ENCODE measurements at places on chromosomes 5 and 9. TPM values are rescaled to one million over a fixed set of nuclear protein-coding genes. Genes with fewer than 3 reads are reported as not detected.

GRCh38 chr5:126119887-126120442, 303.2 kb upstream of the GRAMD2B start:
- H3K4me1 ChIP-seq: no peaks in the 10 kb centered on the region
- no peaks in the 10 kb centered on the region for H3K27me3 ChIP-seq
- no peak overlapping the region for H3K4me3 ChIP-seq

DNA sequence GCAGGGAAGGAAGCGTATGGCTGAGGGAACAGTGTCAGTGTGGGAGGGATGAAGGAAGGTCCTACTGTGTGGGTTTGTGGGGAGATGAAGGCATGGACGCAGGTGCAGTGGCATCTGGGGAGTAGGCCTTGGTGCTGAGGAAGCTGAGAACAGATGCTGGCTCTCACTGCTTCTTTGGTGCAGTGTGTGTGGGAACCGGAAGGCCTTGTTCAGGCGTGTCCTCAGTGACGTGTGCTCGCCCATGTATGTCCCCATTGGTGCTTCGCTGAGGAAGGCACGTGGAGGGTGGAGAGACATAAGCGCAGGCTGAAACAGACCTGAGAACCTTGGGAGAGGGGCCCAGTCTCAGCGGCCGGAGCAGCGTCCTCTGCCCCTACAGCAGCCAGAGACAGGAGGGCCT, 18.7 kb downstream of the ADAMTS13 start:
- no peak overlapping the region for H3K4me3 ChIP-seq
- peaks cover 1% of the 10 kb centered on the region for H3K27me3 ChIP-seq
- H3K27ac ChIP-seq: no peak overlapping the region
- DNase-seq: no peak
- H3K4me1 ChIP-seq: no peaks in the 10 kb centered on the region
- no peaks in the 10 kb centered on the region for H3K36me3 ChIP-seq

DNA sequence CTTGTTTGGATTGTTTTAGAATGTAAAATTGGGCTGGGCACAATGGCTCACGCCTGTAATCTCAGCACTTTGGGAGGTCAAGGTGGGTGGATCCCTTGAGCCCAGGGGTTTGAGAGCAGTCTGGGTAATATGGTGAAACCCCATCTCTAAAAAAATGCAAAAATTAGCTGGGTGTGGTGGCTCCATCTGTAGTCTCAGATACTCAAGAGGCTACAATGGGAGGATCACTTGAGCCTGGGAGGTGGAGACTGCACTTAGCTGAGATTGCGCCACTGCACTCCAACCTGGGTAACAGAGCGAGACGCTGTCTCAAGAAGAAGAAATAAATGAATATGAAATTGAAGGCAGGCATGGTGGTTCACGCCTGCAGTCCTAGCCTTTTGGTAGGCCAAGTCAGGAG, 21.3 kb downstream of the MAML1 start:
- peaks cover 13% of the 10 kb centered on the region for H3K36me3 ChIP-seq

Gene ZSWIM6
- 9.6 TPM for total RNA-seq

- H3K4me3 ChIP-seq: no peak overlapping the region
- peaks cover 20% of the 10 kb centered on the region for H3K27me3 ChIP-seq
- DNase-seq: no peak
- H3K4me1 ChIP-seq: no peaks in the 10 kb centered on the region
- H3K36me3 ChIP-seq: no peaks in the 10 kb centered on the region
These were observed 53.5 kb downstream of the FOXI1 start for GRCh38 chr5:170159101-170159698.

Gene PRSS3
- not detected for total RNA-seq

DNA sequence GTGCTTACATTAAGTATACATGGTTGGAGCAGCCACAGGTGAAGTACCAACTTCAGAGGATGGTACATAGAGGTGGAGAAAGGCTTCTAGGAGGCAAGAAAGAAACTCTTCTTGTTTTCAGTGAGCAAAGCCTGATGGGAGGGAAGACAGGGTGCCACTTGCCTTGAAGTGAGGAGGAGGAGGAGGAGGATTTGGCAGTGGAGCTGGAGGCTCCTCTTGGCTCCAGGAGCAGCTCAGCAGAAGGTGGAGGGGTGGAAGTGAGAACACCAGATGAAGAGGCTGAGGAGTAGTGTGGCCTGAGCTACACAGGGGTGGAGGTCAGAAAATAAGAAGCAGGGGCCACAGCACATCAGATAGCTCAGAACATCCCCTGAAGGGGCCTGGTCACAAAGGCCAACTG, 91.1 kb upstream of the SHISAL2B start:
- no peak for DNase-seq
- H3K27me3 ChIP-seq: no peaks in the 10 kb centered on the region
- H3K36me3 ChIP-seq: no peaks in the 10 kb centered on the region
- H3K4me1 ChIP-seq: no peaks in the 10 kb centered on the region

DNA sequence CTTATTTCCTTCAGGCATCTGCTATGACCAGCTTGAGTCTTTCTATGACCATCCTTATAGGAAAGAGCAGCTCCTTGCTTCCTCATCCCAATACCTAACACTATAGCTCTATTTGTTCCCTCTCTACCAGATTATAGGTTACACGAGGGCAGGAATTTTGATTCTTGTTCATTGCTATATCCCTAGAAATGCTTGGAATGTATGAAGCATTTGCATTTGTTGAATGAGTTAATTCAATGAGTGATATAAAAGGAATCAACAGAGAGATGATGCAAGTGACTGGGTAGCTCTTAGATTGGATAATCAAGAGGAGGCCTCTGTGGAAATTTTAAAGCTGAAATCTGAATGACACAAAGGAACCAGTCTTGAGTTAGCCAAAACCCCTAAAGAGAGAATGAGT, 13.9 kb downstream of the ZCCHC9 start:
- peaks cover 21% of the 10 kb centered on the region for H3K36me3 ChIP-seq
- H3K27me3 ChIP-seq: no peaks in the 10 kb centered on the region
- no peak overlapping the region for H3K4me3 ChIP-seq

GRCh38 chr5:11146171-11146570, 385.1 kb upstream of the DAP start:
- no peaks in the 10 kb centered on the region for H3K36me3 ChIP-seq
- no peaks in the 10 kb centered on the region for H3K27me3 ChIP-seq
- H3K27ac ChIP-seq: no peak overlapping the region

- H3K27ac ChIP-seq: no peak overlapping the region
- H3K4me3 ChIP-seq: no peak overlapping the region
- no peaks in the 10 kb centered on the region for H3K4me1 ChIP-seq
- peaks cover 5% of the 10 kb centered on the region for H3K27me3 ChIP-seq
These were observed 66.4 kb downstream of the CMYA5 start for GRCh38 chr5:79756076-79756475.

Gene EQTN
- total RNA-seq: not detected

DNA sequence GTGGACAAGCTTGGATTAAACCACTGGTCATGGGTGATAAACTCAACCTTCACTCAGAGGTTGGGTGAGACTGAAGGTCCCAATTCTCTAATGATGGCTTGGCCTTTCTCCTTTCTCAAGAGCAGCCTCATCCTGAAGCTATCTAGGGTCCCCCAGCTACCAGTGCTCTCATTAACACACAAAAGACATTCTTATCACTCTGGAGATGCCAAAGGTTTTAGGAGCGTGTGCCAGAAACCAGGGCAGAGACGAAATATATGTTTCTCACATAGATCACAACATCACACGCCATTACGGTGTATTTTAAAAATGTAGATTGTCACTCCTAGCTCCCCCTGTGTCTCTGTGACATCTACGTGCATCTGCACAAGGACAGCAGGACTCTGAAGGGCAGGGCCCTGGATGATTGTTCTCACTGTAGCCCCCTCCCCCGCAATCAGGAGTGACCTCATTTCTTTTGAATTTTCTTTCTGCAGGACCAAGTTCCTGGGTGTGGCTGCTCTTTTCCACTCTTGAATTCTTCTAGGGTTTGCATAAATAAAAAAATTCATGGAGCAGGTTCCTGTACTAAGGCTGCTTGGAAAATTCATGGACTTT, 311.3 kb downstream of the GADD45G start:
- H3K36me3 ChIP-seq: no peaks in the 10 kb centered on the region
- peaks cover 10% of the 10 kb centered on the region for H3K27me3 ChIP-seq
- no peak overlapping the region for H3K4me3 ChIP-seq
- H3K27ac ChIP-seq: no peak overlapping the region

DNA sequence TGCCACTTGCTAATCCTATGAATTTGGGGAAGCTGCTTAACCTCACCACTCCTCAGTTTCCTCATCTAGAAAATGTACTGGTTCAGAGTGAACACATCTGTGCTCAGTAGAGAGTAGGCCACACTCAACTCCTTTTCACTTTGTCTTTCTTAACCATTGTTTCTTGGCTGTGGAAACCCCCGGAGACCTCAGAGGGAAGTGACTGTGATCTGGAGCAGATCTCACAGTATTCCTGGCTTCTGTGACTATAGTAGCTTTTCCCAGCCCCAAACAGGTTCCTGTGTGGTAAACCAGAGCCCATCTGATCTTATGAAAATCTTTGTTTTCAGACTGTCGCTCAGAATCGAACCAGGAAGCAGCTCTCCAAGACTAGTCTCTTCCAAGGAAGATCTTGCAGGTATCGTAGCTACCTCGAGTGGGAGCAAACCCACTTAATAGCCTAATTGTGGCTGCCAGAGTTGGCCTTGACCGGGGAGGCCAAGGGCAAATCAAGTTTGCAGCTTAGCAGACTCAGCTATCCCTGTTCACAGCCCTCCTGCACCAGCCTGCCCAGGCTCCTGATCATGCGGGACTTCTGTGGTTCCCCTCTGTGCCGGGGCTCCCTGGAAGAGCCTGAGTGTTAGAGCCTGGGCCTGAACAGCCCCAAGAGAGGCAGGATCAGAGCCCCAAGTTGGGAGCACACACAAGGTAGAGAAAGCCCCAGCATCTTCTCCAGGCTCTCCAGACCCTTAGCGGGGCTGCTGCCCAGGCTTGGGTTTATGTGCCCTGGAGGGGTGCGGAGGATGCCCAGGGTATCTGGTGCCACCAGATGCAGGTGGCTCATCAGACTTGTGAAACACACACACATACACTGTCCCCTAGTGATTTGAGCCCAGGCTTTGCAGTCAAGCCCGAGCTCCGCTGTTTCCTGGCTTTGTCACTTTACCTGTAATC, 52.2 kb upstream of the ANGPTL2 start:
- no peak overlapping the region for H3K27ac ChIP-seq
- no peak for DNase-seq
- peaks cover 9% of the 10 kb centered on the region for H3K27me3 ChIP-seq

Gene ZBED3
- 0.49 TPM for total RNA-seq

GRCh38 chr5:83471405-83472212, at the start of gene VCAN:
Gene VCAN (plus strand): TSS chr5:83471744. CDS start chr5:83483519, 11,775 bp downstream.
- H3K27ac ChIP-seq: no peak within 1 kb of the TSS
- H3K4me3 ChIP-seq: peak within 1 kb of the TSS; percentile 86
- no peaks in the 10 kb centered on the region for H3K36me3 ChIP-seq
- no peak for DNase-seq

Gene WNT8A
- total RNA-seq: not detected

DNA sequence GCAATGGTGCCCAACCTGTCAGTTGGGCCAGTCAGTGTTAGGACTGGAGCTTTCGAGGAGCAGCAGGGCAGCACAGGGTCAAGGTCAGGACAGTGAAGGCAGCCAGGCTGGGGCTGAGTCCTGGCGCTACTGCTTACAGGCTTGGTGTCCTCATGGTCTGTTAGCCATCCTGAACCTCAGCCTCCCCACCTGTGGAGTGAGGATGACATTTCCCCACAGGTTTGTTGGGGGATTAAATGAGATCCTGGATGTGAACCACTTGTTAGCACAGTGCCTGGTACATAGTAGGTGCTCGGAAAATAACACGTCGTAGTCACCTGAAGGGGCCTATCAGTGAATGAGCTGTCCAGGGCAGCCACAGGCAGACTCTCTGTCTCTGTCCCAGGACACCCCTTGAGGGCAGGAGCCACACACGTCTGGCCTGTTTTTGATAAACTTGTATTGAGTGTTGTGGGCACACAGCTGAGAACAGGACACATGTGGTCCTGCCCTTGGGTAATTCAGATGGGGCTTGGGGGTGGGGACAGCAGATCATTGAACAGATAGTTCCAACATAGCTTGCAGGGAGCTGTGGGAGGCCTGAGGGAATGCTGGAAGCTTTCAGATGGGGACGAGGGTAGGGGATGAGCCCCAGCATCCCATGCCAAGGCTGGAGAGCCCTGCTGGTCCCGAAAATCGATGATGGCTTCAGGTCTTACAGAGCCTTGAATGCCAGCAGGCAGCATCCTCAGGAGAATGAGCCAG, 69.3 kb downstream of the AMBP start:
- no peak overlapping the region for H3K27ac ChIP-seq
- no peaks in the 10 kb centered on the region for H3K36me3 ChIP-seq
- no peaks in the 10 kb centered on the region for H3K4me1 ChIP-seq
- no peak for DNase-seq
- H3K27me3 ChIP-seq: peaks cover 4% of the 10 kb centered on the region
- H3K4me3 ChIP-seq: no peak overlapping the region

DNA sequence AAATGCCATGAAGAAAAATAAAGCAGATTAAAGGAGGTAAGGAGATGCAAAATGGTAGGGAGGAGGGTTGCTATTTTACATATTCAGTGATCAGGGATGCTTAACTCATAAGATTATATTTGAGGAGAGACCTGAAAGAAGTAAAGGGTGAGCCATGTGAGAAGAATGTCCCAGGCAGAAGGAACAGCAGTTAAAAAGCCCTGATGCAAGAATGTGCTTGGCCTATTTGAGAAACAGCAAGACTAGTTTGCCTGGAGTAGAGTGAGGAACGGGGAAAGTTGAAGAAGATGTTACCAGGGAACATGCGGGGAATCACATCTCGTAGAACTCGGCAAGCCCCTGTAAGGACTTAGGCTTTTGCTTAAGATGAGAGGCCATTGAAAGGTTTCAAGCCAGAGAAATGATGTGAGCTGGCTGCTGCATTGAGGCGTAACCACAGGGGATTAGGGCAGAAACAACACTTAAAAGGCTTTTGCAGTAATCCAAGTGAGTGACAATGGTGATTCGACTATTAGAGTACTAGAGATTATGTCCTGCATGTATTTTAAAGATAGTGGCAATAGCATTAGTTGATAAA, 198.7 kb downstream of the VPS13A start:
- H3K36me3 ChIP-seq: peaks cover 8% of the 10 kb centered on the region
- H3K4me3 ChIP-seq: no peak overlapping the region
- no peaks in the 10 kb centered on the region for H3K27me3 ChIP-seq

Gene ADAMTSL2
- not detected for total RNA-seq

DNA sequence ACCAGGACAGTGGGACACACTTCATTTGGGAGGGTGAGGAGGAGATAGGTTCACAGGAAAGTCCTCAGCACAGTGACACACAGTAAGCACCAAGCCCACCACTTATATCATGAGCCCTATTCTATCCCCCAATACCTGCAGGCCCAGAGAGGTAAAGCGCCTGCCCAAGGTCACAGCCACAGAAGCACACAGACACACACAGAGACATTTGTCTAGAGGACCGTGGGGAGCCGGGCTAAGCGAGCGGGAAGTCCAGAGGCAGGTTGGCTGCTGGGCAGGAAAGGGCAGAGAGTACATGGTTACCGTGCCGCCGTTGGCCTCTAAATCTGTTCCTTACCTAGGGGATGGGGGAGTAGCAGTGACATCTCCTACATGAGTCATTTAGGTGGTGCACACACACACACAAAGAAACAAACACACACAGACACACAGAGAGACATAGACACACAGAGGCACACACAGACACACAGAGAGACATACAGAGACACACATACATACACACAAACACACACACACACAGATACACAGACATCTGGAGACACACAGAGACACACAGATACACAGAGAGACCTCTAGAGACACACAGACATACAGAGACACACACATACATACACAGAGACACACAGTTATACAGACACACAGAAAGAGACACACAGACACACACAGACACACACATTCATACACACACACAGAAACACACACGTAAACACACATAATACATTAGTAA, 15.9 kb upstream of the DUSP1 start:
- no peaks in the 10 kb centered on the region for H3K4me1 ChIP-seq
- no peak for DNase-seq
- H3K36me3 ChIP-seq: no peaks in the 10 kb centered on the region
- peaks cover 3% of the 10 kb centered on the region for H3K27me3 ChIP-seq
- no peak overlapping the region for H3K4me3 ChIP-seq
- no peak overlapping the region for H3K27ac ChIP-seq
